ENCODE measurements at places on chromosomes 16 and 17.

DNA sequence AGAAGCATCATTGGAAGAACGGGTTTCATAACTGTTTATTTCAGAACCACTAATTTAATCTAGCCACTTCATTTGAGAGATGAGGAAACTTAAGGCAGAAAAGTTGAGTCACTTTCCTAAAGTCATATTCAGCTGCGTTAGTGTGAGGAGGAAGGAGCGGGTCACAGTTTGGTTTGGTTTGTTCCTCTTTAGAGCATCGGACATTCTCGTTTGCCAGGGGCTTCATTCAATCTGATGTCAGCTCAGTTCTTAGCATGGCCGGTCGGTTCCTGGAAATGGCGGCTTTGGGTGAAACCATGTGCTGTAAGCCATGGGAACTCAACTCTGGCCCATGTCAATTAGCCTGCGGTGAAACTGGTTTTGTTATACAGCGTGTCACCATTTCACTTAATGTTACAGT lies 186.5 kb downstream of the LGALS9B start:
- DNase-seq, result no peak

GRCh38 chr16:53100889-53101288 lies 46.1 kb downstream of the CHD9 start:
- no peak for DNase-seq

GRCh38 chr16:75742424-75743047 lies 16.2 kb upstream of the CPHXL start:
- no peak for DNase-seq

- DNase-seq, result peak; percentile 21
Observed at GRCh38 chr16:81885976-81886586, 107.0 kb downstream of the PLCG2 start.

DNA sequence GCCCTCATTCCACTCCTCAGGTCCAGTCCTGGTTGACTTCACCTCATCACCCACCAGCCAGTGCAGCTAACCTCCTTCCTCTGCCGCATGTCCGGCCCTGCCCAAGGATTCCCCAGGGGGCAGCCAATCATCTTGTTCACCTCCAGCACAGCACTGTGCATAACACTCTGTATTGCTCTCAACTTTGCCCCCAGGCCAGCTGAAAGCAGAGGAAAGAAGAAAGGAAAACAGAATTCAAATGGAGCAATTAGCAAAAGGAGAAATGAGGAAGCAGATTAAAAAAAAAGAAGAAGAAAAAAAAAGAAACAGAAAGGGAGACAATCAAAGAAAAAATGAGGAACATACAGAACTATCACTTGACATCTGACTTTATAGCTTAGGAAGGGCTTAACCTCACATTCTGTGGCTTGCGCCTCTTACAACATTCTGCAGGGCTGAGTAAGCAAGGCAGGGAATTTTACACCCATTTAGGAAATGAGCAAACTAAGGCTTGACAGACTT lies 26.1 kb downstream of the GAS7 start:
- no peak for DNase-seq

GRCh38 chr16:22712471-22712870 lies 101.5 kb upstream of the HS3ST2 start:
- no peak for DNase-seq

GRCh38 chr17:57694051-57694450 lies 51.0 kb downstream of the CCDC182 start:
- DNase-seq, result no peak

DNA sequence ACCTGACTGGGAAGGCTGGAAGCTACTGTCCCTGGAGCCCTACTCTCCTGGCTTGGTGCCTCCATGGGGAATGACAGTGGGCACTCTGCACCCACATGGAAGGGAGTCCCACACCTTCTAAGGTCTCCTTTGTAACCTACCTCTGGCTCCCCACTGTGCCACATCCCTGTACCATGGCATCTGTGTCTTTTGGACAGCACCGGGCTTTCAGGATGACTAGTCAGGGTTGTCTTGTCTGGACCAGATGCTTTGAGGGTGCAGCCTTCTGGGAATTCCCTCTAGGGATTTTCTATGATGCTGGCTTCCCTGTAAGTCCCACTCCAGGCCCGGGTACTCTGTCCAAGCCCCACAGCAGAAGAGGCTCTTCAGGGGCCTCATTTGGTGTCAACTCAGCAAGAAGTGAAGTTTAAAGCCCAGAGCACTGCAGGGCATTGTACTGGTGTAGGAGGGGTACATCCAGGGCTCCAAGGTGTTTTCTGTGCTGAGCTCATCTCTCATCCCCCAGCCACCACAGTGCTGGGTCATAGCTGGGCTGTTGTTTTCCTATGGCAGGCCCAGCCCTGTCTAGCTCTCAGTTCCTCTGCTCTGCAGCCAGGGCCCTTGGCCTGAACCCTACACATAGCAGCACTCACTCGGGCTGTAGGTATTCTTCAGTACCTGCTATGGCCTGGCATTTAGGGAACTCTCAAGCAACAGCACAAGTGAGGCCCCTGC lies 255.3 kb downstream of the CPPED1 start:
- peak; percentile 19 for DNase-seq

- DNase-seq, result no peak
Observed at GRCh38 chr16:12611916-12612597, 191.6 kb downstream of the CPPED1 start.

DNA sequence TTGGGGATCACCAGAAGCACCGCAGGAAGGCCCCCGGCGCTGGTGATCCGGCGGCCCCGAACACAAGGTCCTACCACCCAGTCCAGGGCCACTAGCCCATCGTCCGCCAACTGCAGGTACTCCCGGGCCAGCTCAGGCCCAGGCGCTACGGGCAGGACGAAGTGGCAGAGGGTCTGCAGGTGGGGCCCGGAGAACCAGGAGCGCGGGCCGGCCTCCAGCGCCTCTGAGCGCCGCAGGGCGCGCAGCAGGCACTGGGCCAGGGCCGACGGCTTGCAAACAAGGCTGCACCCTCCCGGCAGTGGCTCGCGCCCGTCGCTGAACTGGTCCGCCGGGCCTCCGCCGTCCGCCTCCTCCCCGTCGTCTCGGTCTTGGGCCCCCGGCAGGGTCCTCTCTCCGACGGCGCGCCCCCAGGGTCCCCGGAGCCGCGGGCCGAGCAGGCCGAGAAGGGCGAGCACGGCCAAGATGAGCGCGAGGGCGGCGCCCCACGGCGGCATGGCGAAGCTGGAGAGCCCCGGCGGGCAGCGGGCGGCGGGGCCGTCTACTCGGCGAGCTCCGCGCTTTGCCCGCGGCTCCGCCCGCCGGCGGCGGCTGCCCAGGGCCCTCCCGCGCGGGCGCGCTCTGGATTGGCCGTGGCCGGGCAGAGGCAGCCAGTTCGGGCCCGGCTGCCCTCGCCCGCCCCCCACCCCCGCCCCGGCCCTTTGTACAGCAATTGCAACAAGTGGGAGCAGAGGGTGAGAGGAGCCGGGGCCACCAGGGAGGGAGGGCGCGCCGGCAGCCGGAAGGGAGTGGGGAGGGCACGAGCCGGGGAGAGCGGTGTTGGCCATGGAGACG lies at the start of gene ABHD15:
ABHD15 (minus strand) TSS at position 565 of the 831 bp plus-strand sequence; CDS start at position 494, 71 bp downstream.
- DNase-seq, result peak; percentile 82

GRCh38 chr16:81992859-81993258 lies 18.4 kb downstream of the SDR42E1 start:
- DNase-seq, result no peak

DNA sequence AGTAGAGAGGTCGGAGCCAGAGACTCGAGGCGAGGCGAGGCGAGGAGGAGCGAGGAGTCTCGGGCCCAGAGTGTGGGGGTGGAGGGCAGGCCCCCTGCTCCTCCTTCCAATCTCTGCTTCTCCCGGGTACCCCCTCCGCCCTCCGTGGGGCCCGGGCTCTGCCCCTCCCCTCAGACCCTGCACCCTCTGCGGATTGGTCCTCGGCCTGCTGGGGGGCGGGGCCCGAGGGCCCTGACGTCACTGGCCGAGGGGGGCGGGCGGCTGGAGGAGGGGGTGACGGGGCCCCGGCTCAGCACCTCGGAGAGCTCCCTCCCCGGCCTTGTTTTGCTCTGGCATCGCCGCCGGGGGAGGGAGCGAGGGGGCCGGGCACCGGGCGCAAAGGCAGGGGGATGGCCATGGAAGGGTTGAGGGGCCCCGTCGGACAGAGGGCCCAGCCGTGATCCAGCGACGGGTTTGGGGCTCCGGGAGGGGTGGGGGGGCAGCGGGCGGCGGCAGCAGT lies at the start of gene RUNDC3A:
RUNDC3A (plus strand) TSS at position 282 of the 499 bp plus-strand sequence. CDS start 232 bp downstream, outside the sequence.
- peak; percentile 88 for DNase-seq

DNA sequence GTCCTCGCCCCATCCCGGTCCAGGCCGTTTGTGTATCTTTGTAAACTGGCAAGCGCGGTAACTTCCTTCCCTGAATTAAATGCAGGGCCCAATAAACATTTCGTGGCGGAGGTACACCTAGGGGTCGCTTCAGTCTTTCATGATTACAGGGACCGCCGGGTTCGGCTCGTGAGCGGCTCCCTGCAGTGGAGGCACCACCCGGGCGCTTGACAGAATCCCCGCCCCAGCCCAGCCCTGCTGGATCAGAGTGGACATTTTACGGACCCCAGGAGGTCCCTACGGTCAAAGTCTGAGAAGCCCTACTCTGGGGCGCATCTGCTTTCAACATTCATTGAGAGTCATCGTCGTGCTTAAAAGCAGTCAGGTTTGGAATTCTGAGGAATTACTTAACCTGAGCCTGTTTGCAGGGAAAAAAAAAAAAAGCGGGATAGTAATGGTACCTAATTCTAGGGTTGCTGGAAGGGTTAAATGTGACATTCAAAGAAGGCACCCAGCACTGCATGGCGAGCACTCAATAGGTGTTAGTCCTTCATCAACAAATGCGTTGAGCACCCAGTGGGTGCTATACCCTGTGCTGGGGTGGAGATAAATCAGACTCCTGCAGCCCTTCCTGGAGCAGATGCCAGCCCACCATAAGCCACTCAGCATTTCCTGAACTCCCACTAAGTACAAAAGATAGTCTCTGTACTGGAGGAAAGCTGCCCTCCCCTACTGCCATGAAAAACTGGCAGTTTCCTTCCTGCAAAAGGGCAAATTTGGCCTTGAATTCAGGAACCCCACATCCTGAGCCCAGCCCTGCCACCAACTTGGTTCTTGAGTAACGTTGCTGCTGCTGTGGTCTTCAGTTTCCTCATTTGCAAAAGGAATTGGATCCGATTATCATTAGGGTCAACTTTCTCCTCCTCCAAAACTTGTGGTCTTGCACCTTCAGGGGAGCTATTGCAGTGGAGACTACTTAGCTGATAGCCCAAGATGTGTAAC lies 658 bp upstream of the DUSP3 start:
- peak; percentile 38 for DNase-seq

DNA sequence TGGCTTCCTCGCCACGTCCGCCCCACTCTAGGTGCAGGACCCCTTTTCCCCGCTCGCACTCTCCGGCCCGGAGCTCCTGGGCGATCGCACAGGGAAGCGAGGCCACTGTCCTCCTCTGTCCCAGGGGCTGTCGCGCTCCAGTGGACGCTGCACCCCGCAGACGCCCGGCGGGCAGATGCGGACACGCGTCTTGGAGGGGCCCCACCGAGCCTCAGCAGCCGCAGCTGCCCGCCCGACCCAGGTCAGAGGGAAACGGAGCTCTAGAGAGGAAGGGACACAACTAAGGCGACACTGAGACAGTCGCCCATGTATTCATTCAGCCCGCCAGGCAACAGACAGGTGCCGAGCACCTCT lies 726 bp upstream of the SLC13A5 start:
- DNase-seq, result no peak

- no peak for DNase-seq
Observed at GRCh38 chr17:74152591-74153455, 50.7 kb upstream of the RPL38 start.

- DNase-seq, result peak; percentile 77
Observed at GRCh38 chr17:76623271-76624146, 20.0 kb downstream of the ST6GALNAC1 start.

DNA sequence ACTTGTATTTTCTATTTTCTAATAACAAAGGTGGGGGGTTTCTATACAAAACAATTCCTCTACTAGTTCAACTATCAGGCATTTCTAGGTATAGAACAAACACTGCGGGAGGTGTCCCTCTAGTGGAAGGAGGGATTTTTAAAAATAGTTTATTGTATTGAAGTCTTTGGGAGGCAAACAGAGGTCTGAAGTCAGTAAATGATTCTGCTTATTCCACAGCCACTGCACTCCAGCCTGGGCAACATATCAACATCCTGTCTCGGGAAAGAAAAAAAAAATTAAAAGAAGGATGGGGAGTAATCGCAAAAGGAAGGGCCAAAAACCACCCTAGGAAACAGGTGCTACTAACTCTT lies 648 bp upstream of the ERCC4 start:
- peak; percentile 10 for DNase-seq

DNA sequence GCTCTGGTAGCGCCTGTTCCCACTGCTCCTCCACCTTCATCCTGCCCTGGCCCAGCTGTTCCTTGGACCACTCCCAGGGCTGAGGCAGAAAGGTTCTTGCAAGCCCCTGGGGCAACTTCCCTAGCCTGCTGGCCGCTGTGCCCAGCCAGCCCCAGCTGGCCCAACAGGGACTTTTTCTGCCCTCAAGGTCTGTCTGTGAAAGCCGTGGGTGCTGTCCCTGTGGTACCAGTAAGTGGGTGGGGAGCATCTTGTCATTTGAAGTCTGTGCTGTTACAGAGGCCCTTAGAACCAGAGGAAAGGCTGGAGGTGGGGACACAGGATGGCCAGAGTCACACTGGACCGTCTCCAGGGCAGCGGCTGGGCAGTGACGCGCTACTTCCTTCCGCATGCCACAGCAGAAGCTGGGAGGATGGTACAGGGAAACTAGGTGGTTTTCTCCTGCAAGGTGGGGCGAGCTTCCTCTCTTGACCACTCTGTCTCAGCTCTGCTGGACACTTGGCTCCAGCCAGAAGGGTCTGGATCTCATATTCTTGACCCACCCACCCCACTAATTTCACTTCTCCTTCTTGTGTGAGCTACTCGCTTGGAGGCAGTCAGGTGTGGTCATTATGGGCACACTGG lies 87.8 kb downstream of the PLCG2 start:
- no peak for DNase-seq

DNA sequence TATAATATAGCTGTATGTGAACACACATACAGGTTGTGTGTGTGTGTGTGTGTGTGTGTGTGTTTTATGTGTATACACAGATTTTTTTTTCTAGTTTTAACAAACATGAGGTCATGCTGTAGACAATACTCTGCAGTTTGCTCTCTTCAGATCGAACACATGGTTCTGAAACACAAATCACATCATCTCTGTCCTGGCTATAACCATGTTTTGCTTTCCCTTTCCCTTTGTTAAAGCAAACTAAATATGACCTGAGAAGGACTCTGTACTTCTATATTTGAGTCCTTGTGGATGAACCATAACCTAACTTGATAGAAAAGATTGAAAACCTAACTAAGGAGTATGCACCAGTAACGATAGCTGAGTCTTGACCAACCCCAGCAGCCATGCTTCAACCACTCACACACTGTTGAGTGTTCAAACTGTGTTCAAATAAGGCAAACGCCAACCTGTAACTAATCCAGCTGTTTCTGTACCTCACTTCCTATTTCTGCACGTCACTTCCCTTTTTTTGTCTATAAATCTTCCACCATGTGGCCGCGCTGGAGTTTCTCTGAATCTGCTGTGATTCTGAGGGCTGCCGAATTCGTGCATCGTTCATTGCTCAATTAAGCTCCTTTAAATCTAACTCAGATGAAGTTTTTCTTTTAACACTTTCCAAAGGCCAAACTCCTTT lies 303.8 kb downstream of the HS3ST3B1 start:
- DNase-seq, result no peak

Measured in activated T-cell treated with anti-CD3 and anti-CD28 coated beads, Interleukin-2, amount 50 U/mL, for 72 hours (primary cell).